Omental fat pad (tissue), 4 donors: ENCODE measurements at places on chromosomes 1 and 21.

DNA sequence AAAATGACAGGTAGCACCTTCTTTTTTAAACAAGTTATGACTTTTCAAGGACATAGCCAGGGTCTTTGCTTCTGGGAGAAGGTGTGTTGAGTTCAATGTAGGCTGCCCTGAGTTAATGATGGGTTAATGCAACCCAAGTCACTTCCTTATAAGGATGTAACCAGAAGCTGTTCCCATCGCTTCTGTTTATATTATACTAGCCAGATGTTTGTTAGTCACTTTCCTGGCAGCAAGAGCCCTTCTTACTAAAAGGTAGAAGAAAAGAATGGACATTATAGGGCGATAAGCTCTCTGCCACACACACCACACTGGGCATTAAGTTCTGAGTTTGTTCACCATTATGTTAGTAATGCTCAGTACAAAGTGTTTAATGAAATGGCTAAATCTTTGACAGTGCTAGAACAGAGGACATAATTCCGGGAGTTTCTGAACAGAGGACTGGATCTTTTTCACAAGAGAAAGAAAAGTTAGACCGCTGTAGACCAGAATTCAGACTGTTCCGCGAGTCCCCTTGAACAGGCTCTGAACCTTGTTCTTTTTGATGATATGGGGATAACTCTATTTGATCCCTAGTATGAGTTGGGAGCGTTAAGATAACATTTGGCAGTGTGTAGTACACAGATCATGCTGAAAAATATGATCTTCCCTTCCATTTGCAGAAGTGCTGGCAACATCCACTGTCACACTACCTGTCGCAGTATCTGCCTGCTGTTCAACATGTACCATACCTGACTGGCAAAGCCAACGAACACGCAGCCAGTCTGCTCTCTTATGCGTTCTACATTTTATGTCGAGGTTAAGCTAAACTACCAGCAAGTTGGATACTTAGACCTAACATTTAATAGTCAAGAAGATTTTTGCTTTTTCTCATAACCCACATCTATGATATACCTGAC lies 41.0 kb downstream of the DEGS1 start:
- no peak for DNase-seq

DNA sequence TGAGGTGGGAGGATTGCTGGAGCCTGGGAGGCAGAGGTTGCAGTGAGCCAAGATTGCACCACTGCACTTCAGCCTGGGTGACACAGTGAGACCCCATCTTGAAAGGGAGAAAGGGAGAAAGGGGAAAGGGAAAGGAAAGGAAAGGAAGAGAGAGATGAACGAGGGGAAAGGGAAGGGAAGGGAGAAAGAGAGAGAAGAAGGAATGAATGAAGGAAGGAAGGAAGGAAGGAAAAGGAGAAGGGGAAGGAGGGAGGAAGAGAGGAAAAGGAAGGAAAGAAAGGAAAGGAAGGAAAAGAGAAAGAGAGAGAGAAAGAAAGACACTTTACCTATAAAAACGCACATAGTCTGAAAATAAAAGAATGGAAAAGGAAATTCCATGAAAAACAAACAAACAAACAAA lies 18.0 kb downstream of the ZNF695 start:
- DNase-seq: no peak

GRCh38 chr1:21618561-21619374 lies 50.4 kb downstream of the RAP1GAP start:
- DNase-seq: no peak

GRCh38 chr1:18486195-18486594 lies 5.5 kb downstream of the KLHDC7A start:
- DNase-seq: no peak

- DNase-seq: no peak
Measured at GRCh38 chr1:207949571-207950195, 38.8 kb upstream of the CD34 start.

GRCh38 chr21:16124378-16125138 lies 394.8 kb downstream of the USP25 start:
- DNase-seq: no peak

DNA sequence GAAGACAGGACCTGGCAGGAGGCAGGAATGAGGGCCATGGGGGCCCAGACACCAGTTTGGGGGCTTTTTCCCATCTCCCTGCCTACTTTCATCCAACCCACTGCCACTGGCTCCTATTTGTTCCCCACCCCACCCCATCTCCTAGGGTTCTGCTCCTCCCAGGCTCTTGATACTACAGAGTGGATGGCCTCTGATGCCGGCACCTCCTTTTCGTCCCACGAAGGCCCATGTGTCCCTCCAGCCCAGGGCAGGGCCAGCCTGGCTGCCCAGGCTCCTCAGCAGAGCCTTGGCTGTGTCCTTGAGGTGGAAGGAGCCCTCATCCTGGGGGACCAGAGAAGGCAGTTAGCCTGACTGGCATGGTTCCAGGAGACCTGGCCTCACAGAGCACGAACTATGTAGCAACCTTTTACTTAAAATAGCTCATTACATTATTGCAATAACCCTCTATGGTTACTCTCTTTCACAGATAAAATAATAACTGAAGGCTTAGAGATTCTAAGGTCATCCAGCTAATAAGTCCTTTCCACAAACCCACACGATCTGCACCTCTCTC lies 3.5 kb downstream of the POMGNT1 start:
- no peak for DNase-seq

DNA sequence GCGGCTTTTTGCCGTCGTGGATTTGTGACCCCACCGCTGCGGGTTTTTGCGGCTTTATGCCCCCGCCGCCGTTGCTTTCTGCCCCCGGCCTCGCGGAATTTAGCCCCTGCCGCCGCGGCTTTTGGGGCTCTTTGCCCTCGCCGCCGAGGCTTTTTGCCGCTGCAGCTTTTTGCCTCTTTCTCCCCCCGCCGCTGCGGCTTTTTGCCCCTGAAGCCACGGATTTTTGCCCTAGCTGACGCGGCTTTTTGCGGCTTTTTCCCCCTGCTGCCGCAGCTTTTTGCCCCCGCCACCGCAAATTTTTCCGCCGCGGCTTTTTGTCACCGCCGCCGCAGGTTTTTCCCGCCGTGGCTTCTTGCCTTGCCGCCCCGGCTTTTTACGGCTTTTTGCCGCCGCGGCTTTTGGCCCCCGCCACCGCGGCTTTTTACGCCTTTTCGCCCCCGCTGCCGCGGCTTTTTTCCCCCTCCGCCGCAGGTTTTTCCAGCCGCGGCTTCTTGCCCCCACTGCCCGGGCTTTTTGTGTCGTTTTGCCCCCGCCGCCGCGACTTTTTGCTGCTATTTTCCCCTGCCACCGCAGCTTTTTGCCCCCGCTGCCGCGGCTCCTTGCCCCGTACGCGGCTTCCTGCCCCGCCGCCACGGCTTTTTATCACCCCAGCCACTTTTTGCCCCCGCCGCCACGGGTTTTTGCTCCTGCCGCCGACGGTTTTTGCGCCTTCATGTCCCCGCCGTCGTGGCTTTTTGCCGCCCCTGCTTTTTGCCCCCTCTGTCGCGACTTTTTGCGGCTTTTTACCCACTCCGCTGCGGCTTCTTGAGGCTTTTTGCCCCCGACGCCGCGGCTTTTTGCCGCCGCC lies 3933.6 kb downstream of the SRGAP2C start:
- DNase-seq: no peak

DNA sequence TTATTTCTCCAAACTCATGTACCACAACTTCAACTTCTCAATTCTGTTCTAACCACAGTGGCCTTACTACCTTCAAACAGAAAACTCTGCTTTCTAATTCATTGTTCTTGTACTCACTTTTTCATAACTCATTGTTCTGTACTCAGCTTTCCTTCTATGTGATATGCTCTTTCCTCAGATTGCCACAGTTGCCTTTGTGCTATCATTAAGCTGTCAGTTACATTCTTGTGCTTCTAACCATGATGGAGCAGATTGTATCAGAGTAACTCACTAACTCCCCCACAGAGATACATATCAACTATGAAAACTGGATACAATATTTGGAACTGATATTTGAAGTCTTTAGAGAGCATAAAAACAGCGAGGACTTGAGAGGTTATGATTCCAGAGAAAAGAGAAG lies 1213.7 kb downstream of the KCNT2 start:
- no peak for DNase-seq

DNA sequence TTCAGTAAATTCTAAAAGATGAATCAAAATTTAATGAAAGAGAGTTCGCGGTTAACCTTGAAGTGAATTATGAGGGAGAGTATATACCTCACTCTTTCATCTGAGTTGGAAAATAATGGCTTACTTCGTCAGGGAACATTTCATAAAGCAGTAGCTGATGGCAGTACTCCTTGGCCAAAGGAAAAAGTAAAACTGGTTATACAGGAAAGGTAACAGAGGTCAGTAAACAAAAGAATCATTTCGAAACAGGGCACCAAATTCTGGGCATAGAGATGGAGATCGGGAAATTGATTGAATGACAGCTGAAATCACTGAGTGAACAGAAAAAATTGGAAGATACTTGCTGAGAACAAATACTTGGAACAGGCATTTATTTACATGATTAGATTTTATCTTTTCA lies 199.0 kb downstream of the OLFM3 start:
- DNase-seq: no peak

DNA sequence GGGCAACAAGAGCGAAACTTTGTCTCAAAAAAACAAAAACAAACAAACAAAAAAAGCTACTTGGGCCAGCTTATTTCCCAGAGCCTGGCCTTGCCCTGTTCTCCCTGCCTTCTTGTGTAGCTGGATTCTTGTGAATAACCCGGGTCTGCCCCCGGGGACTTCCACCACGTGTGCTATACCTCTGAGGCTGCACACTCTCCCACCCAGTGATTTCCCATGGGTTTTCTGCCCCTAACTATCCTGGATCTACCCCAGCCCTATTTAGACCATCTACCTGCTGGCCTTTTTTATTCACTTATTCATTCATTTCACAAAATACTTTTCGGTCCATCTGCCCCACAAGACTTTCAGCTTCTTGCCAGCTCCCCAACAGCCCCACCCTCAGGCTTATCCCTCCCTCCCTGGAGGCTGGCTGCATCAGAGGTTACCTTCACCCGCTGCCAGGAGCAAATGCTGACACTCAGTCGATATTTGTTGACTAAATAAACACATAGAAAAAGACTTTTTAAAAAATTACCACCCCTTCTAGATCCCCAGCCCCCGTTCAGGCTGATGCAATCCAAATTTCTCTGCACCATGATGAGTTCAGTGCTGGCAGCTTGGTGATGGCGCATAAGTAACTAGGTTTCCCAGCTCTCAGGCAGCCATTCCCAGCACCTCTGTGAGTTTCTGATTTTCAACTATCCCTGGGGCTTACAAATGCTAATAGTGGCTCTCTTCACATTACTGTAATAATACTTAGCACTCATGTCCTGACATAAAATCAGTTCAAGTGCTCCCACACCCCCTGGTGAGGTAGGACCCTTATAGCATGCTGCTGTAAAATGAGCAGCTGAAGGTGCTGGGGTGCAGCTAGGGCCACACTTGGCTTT lies 30.7 kb upstream of the TARBP1 start:
- DNase-seq: no peak

- no peak for DNase-seq
Measured at GRCh38 chr1:2270260-2271100, 42.4 kb downstream of the SKI start.

GRCh38 chr1:119626841-119627240 lies 21.2 kb downstream of the ZNF697 start:
- DNase-seq: no peak

DNA sequence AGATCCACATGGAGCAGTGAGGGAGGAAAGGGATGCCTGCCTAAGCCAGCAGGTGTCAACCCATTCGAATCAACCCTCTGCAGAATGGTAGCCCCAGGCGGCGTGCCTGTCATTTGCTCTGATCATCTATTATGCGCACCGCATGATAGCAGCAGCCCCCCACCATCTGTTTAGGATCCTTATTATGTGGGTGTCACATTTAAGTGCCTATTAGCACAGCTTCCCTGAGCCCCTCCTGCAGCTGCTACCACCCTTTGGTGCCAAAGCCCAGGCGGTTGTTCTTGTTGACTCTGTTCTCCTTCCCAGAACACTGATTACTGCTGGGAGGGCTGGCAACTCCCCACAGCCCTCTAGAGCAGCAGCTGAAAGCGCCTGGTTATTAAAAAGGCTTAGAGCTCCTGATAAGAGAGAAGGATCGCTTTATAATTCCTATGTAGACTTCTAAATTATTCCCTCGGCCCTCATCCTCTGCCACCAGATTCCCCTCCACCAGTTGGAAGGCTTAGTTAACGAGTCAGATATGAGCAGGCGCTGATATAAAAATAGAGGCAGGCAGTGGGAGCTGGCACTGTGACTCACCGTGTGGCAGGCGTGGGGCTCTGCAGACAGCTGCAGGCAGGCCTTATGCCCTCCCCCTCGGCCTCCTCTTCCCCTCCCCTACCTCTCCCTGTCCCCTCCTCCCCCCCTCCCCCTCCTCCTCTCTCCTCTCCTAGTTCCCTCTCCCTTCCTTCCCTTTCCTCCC lies 23.0 kb downstream of the ACTA1 start:
- no peak for DNase-seq

DNA sequence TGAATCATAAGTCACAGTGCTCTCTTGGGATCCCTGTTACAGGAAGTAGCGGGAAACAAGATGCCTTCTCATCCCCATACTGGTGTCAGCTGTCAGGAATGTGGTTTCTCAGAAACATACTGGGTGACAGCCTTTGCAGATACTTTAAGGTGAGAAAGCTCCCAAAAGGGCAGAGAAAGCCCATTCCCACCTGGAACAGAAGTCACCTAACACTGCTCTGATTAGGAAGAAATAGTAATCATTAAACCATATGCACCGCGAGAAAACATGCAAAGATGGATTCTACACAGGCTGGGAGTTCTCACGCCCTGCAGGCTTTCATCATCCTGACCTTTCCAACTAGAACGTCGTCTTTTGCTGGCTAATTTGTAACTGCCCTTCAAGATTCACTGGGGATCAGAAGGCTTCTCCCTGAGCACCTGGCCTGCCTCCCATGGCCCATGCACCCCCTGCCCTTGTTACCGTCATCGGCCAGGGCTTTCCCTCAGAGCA lies 46.2 kb upstream of the SLC44A3 start:
- DNase-seq: no peak

DNA sequence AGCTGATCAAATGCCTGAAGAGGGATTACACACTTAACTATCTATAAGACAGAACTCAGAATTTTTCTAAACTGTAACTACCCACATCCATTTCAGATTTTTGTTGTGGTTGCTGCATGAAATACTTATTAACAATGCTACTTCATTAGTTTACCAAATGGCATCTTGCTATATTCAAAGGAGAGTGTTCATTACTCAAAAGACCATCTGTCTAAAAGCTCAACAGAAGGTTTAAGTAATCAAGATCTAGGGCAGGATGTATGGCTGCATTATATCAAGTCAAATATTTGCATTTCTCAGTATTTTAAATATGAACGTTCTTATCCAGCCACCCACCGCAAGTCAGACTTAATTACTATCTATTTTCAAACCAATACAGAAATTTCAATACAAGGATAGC lies 79.9 kb downstream of the SIPA1L2 start:
- DNase-seq: no peak

- no peak for DNase-seq
Measured at GRCh38 chr1:231161667-231162296, at the start of gene TRIM67. TSS of gene TRIM67 (plus strand) at chr1:231162058. CDS start at chr1:231162970, 912 bp downstream.

DNA sequence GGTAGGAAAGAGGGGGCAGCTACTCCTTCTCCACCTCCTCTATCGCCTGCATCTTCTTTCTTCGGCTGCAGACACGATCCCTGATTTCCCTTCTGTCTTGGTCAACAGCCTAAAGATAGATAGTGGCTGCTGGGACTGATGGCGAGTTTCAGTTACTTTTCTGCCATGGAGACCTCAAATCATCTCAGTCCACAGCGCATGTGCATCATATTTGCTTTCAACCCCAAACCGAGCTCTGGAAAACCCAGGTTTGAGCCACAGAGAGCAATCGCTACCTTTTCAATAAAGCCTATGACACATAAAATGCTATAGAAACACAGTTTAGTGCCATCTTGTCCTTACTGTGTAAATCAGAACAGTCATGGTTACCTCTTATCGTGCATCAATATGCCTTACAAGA lies 142.9 kb upstream of the IRF2BP2 start:
- no peak for DNase-seq
